ENCODE measurements at places on chromosomes 3 and 15. TPM values are rescaled to one million over a fixed set of nuclear protein-coding genes. Genes with fewer than 3 reads are reported as not detected.

WNT7A gene
- not detected for total RNA-seq

DNAH12 gene
- total RNA-seq, result not detected

ATP13A5 gene
- total RNA-seq, result not detected

GPR27 gene
- total RNA-seq, result not detected

FAM107A gene
- total RNA-seq, result 1.3 TPM

GOLGA8R gene
- total RNA-seq, result 0.30 TPM

CPNE9 gene
- under 0.01 TPM for total RNA-seq
